ENCODE measurements at places on chromosomes 13 and 19.

DNA sequence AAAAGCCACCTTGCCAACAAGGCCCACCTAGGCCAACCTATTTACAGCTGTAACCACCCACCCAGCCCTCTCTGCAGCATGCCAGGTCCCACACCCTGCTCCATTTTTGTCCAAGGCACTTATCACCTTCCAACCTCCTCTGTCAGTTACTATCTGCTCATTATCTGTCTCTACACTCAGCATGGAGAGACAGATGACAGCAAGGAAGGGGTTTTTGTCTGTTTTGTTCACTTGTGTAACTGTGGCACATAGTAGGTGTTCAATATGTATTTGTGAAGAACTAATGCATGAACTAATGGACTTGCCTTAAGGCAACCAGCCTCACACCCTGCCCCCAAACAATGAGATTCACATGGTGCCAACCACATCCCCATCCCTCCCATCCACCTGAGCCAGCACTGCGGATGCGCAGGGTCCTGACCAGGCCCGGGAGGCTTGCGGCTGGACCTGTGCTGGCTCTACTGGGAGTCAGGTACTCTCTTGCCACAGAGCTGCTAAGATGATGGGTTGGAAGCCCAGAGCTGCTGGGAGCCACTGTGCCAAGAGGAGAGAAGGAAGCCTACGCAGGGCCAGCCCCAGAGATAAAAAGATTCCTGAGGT is 17.3 kb downstream of the DEDD2 start:
- no peak for DNase-seq

DNA sequence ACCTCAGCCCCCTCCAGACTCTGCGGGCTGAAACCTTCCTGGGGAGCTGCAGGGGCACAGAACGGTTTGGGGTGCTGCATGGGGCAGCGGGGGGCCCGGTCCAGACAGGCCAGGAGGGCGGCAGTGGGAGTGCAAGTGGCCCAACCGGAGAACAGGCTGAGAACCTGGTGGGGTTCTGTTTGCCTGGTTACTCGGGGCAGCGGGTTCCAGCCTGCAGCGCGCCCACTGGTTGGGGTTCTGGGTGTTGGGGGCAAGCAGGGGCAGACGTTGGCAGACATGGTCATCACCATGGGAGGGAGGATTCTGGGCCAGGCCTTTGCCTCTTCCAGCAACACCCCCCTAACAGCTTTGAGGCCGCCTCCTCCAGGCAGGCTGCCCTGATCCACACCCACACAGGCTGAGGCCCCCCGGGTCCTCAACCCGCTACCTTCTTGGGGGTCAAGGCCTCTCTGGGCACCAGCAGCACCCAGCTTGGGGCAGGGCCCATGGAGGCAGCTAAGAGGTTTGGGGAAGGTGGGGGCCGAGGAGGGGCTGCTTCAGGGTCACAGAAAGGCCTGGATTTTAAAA is at the start of gene PRR22:
Gene PRR22 (minus strand): TSS at position 166 of the 567 bp plus-strand sequence. CDS start 86 bp downstream, at position 80.
- no peak for DNase-seq

GRCh38 chr19:33282036-33282671 is 20.2 kb downstream of the CEBPA start:
- DNase-seq: no peak

DNA sequence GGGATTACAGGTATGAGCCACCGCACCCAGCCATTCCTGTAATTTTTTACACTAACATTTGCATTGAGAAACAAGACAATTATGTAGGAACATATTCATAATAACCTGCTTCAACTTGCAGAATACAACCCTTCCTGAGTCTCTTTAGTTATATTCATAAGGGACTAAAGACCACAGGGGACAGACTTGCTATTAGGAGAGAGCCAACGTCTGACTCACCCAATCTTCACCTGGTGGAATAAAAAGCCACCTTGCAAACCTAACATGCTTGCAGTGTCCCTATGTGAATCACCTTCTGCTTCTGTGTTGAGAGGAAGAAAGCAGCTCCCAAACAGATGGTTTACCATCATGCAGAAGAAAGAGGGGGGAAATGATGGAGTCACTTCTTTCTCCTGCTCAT is 456.1 kb downstream of the PCDH9 start:
- no peak for DNase-seq

- no peak for DNase-seq
Measured at GRCh38 chr19:12833738-12834565, 427 bp downstream of the RTBDN start.

- DNase-seq: no peak
Measured at GRCh38 chr19:28294395-28294794, 918.6 kb downstream of the UQCRFS1 start.
